ENCODE measurements at places on chromosomes 12 and 14.
A peak's percentile ranks its signal among the peaks of the same experiment; 100 is the strongest.

DNA sequence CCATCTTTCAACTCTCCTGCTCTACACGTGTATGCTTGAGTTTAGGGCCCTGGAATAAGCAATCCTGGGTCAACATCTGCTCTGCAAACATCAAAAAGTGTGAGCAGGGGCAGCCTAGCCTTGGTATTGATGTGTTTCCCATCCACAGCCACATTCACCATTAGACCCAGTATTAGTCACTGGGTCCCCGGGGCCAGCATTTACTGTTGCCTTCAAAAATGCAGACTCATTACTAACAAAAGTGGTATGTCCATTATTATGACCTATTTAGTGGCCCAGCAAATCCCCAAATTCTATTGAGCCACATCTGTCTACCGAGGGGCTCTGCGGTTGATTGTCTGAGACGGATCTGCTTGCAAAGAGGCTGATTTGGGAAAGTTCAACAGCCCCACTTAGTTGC, 661.8 kb downstream of the DIO2 start:
- DNase-seq, result no peak

- no peak for DNase-seq
Observed at GRCh38 chr14:98006008-98006407, 1208.8 kb downstream of the VRK1 start.

GRCh38 chr14:76884853-76885276, 58.7 kb downstream of the LRRC74A start:
- no peak for DNase-seq

DNA sequence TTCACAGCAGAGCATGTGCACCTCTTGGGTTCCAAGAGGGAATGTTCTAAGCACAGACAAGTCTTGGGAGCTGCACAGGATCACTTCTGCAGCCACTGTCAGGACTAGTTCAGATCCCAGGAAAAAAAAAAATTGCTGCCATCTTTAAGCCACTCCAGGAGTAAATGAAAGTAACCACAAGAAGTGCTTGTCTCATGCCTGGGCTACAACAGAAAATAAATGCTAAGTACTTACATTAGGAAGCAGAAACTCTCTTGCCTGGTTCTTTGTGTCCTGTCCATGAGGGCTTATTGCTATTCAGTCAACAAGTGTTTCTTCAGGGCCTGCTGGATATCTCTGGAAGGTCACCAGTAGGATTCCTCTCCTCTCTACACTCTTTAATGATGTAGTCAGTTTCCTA, 176.1 kb downstream of the KTN1 start:
- no peak for DNase-seq

DNA sequence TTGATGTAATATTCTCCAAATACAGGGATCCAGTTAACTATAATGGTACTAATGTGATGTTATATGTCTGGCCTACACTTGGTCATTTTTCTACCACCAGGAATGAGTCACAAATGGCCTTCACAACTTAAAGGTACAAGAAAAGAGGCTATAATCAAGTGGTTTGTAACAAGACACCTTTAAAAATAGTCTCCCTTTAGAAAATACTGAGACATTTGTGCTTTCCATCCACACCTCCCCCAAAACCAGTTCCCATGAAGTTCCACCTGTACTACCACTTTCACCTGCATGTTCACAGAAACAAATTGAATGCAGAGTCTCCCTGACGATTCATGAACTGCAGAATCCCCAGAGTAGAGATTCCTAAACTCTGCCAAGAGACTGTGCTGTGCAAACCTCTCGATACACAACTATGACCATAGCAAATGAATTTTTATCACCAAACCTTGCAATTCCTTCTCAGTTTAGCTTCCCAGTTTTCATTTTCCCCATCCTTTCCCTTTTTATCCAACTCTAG, 6.0 kb downstream of the BTG1 start:
- peak; percentile 67 for DNase-seq

DNA sequence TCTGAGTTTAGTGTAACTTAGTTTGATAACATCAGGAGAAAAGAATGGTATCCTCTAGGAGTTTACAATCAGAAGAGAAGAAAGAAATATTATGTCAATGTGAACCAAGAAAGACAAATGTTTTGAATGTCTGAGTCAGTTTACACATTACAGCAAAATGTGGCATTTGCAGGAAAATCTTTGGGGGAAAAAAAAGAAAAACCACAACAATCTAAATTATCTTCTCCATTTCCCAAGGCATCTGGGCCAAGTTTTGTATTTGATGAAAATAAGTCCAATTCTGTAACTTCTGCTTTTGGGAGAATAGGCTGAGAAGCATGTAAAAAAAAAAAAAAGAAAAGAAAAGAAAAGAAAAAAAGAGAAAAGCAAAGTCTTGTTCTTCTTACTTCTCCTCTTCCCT, 58.8 kb upstream of the FLRT2 start:
- no peak for DNase-seq

GRCh38 chr14:102540315-102541028, 30.9 kb upstream of the ANKRD9 start:
- no peak for DNase-seq

- no peak for DNase-seq
Observed at GRCh38 chr12:56461235-56462159, 6.9 kb upstream of the SPRYD4 start.

GRCh38 chr12:113239811-113240331, 18.6 kb downstream of the TPCN1 start:
- DNase-seq, result no peak

GRCh38 chr12:56220611-56221231, 1.0 kb downstream of the RNF41 start:
- DNase-seq, result no peak

DNA sequence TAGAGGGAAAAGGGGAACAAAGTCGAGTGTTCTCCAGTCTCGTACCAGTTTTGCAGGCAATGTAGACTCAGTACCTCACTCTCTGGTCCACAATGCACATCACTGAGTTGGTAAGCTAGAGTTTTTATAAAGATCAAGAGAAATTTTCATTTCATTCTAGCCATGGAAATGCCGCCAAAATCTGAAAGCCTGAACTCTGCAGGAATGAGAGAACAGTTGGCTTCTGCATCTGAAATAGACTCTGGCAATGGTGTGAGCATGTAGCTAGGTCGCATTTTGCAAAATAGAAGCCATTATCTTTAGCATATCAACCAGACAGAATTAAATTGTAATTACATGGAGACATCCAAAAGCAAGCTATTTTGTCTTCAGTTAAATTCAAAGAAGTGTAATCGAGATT, 381.0 kb downstream of the NOVA1 start:
- DNase-seq, result no peak

DNA sequence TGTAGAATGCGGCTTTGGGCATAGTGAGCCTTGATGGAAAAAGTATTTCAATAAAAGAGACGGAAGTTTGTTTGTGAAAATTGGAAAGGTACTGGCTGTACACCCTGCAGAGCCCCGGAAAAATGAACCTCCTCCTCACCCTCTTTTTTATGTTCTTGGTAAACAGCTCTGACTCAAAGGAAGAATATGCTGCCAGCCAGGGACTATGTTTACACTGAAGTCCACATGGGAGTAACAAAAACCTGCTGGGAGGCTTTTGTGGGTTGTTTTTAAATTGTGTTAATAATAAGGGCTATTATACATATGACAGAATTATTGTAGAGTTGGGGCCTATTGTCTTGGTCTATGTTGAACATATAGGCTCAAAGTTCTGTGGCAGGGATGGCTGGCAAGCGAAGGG, 70.7 kb downstream of the TTC8 start:
- DNase-seq, result no peak

DNA sequence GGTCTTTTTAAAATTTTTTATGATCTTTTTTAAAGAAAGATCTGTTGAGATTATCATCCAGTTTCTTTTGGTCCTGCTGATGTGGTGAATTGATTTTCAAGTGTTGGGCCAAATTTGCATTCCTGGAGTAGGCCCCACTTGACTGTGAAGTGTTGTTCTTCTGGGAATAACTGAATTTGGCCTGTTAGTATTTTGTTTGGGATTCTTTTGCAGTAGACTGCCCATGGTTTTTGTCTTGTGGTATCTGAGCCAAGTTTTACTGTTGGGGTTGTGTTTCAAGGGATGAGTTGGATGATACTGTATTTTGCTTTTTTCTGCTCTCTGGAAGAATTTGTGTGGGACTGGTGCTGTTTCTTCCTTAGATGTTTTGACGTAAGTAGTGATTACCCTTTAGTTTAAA, 4.0 kb upstream of the SYCP3 start:
- no peak for DNase-seq

DNA sequence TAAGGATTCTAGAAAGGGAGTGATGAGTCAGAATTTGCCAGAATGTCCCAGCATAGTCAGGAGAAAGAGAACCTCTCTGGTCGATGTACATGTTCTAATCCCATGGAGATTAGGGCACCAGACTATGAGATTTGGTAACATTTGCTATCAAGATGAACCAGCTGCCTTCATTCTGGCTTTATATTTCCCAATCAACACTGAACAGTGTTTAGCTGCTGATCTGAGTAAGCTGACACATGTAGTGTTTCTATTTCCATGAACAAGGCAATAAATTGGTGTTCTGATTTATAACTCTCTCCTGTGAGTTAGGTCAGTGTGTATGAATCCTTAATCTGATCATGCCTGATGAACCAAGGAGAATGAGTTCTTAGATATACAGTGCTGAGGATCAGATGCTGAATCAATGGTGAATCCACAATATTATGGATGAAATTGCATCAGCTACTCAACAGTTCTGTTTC, 158.0 kb upstream of the AMIGO2 start:
- DNase-seq, result no peak

- DNase-seq, result no peak
Observed at GRCh38 chr12:94762259-94762942, 112.0 kb upstream of the TMCC3 start.

GRCh38 chr12:40405419-40405818, 180.6 kb downstream of the LRRK2 start:
- no peak for DNase-seq

GRCh38 chr14:93105362-93105761, 10.4 kb downstream of the ITPK1 start:
- no peak for DNase-seq

- DNase-seq, result no peak
Observed at GRCh38 chr14:33030386-33030785, 91.7 kb downstream of the NPAS3 start.

DNA sequence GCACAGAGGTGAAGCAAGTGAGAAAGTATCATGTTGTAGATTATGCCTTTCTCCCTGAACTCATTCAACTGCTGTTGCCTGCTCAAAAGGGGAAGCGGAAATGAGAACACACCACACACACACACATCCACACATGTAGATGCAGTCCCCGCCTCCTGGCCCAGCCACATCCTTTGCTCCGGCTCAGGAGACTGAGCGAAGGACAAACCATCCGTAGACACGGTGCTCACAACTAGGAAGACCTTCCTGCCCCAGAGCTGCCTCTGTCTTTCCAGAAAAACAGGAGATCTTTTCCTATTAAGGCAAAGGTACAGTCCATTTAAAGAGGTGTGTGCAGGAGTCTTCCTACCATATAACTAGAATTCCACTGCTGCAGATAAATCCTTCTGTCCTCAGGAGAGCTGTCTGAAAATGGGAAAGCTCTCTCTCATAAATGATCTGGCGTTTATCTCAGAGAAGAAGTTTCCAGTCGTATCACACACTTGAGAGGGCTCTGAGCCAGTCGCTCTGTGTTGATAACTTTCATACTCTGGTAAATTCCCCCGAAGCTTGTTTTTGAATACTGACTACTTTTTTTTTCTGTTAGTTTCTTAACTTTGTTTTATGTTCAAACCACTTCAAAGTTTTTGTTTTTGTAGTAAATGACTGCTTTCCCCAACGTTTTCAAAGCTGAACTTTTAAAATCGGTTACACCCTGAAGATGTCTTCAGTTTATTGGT, at the start of gene TESPA1:
TESPA1 (minus strand) TSS at position 105 of the 719 bp plus-strand sequence. CDS start 10,200 bp downstream, outside the sequence.
- peak; percentile 94 for DNase-seq

GRCh38 chr14:33738029-33738428, 212.8 kb downstream of the EGLN3 start:
- DNase-seq, result no peak

DNA sequence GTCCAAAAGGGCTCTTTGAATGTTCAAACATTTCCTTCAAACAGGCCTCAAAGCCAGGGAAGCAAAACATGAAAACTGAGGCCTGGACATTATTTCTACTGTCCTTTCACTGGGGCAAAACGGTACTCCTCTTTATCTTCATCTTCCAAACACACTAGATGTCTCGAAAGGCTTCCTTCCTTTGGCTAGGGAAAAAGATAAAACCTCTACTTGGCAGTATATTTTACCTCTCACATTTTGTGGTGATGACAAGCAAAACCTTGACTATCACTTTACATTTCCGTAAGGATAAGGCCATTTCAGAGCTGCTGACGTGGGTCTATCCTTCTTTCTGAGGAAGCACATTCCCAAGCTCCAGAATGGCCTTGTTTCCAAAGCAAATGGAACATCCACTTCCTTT, 9.9 kb downstream of the STAB2 start:
- no peak for DNase-seq

GRCh38 chr14:100748403-100748802, 21.7 kb downstream of the DLK1 start:
- no peak for DNase-seq

DNA sequence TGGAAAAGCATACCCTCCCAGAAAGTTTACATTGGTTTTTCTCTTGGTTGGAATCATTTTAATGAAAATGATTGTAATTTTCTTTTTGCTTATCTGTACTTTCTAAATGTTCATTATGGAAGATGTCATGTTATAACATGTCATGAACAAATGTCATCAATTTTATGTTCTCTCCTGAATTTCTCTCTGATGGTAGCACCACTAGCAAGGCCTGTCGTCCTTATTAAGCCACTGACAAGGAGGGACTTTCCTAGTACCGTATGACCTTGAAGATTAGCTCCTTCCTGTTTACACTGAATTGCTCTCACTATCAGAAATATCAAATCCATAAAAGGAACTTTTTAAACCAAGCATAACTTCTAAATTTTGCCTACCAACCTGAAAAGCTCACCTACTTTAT, 99.0 kb downstream of the ESR2 start:
- DNase-seq, result peak; percentile 55

DNA sequence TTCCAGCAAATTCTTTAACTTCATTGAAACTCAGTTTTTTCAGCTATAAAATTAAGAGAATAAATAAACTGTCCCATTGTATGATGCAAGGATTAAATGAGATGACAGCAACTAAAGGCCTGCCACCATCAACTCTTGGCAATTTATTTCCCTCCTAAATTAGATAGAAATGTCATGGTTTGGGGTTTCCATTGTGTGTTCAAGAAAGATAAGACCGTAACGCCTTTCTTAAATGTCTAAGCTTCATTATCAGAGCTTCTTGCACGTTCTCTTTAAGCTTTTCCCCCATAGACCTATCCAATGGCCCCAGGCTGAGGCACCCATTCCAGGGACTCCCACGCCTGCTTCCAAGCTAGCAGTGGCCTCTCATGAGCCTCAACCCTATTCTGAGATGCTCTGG, 281.9 kb downstream of the CACNA1C start:
- no peak for DNase-seq

- no peak for DNase-seq
Observed at GRCh38 chr12:122894193-122895121, 1.5 kb downstream of the VPS37B start.

- DNase-seq, result no peak
Observed at GRCh38 chr14:39488600-39488999, 56.4 kb upstream of the FBXO33 start.

GRCh38 chr12:14364583-14365271, 755 bp upstream of the ATF7IP start:
- DNase-seq, result no peak

- no peak for DNase-seq
Observed at GRCh38 chr12:58097741-58098140, 156.4 kb downstream of the ATP23 start.
